LHCN-M2 (cell line): ENCODE measurements at places on chromosomes 5 and 9. TPM values are rescaled to one million over a fixed set of nuclear protein-coding genes. Genes with fewer than 3 reads are reported as not detected.

DNA sequence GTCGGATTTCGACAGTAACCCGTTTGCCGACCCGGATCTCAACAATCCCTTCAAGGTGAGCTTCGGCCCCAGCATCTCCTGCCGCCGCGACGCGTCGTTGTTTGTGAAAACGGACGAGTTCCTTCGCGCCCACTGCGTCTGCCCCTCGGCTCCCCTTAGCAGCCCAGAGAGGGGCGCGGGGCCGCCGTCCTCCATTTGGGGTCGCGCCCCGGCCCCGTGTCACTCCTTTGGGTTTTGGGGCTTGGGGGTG lies 182 bp downstream of the SCAMP1 start:
- no peak for DNase-seq

- no peak for DNase-seq
Measured at GRCh38 chr5:139549162-139549894, 11.8 kb upstream of the UBE2D2 start.

GRCh38 chr9:92746567-92747458 lies 17.8 kb downstream of the BICD2 start:
- DNase-seq = peak; percentile 62

GRCh38 chr9:135355521-135356011 lies 124.0 kb upstream of the PPP1R26 start:
- no peak for DNase-seq

GRCh38 chr5:10604975-10605374 lies 41.1 kb downstream of the ANKRD33B start:
- no peak for DNase-seq

Gene PCDHGC5
- total RNA-seq = 1.7 and 2.0 TPM in 2 replicates
